ENCODE measurements at places on chromosomes 12 and 14. TPM values are rescaled to one million over a fixed set of nuclear protein-coding genes. Genes with fewer than 3 reads are reported as not detected.

DNA sequence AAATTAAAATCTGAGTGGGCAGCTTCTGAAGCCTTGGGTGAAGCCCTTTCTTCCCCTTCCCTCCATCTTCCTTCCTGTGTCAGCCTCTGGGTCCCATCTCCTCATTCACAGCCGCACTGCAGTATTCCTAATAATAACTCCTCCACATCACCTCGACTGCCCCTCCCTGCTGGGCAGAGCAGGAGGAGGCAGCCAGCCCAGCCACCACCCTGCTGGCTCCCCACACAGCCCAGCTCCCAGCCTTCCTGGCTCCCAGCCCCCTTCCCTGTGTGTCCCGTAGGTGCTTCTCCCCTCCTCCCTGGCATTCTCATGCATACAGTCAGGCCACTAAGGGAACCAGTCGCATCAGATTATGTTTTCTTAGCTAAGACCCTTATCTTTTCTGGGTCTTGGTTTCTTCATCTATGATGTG is 3.7 kb downstream of the IFFO1 start:
- H3K4me1 ChIP-seq, result peaks cover 28% of the 10 kb centered on the region
- no peak overlapping the region for H3K27ac ChIP-seq
- H3K27me3 ChIP-seq, result no peaks in the 10 kb centered on the region
- no peak for DNase-seq

GRCh38 chr14:36300337-36300736 is 20.1 kb downstream of the MBIP start:
- no peaks in the 10 kb centered on the region for H3K27me3 ChIP-seq
- peaks cover 85% of the 10 kb centered on the region for H3K36me3 ChIP-seq
- no peak overlapping the region for H3K27ac ChIP-seq
- no peak overlapping the region for H3K4me3 ChIP-seq
- DNase-seq, result no peak

- no peaks in the 10 kb centered on the region for H3K27me3 ChIP-seq
- no peaks in the 10 kb centered on the region for H3K36me3 ChIP-seq
- no peak overlapping the region for H3K4me3 ChIP-seq
- peak; percentile 66 for DNase-seq
- peaks cover 4% of the 10 kb centered on the region for H3K4me1 ChIP-seq
These were observed 71.9 kb upstream of the TCL1B start for GRCh38 chr14:95614349-95614748.

- H3K27me3 ChIP-seq, result no peaks in the 10 kb centered on the region
- peaks cover 11% of the 10 kb centered on the region for H3K36me3 ChIP-seq
- DNase-seq, result no peak
These were observed 35.6 kb upstream of the UBC start for GRCh38 chr12:124949779-124950728.

DNA sequence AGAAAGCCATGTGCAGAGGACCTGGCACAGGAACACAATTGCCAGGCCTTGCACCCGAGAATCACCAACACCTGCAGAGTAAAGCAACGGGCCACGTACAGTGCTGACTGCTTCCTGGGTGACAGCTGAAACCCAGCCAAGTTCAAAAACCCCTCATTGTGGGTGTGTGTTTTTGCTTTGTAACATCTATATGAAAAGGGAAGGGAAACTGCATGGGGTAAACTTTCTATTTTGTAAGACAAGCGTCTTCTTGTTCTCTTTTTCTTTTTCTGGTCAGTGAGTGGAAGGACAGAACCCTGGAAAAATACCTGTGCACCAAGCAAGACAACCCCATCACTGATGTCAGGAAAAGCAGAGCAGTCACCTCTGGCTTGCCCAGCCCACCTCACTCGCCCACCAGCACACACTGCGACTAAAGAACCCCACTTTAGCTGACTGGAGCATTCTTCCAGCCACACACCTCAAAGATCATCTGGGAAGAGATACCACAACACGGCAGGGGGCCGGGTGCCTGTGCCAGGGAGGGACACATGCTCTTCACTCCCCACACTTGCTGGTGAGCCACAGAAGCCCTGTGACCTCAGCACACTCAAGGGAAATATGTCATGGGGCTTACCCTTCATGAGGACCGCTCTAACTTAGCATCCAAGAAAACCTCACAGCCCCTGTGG is 172.3 kb downstream of the NDUFA12 start:
- H3K36me3 ChIP-seq, result no peaks in the 10 kb centered on the region
- no peaks in the 10 kb centered on the region for H3K27me3 ChIP-seq
- peaks cover 13% of the 10 kb centered on the region for H3K4me1 ChIP-seq
- peak; percentile 59 for DNase-seq
- no peak overlapping the region for H3K27ac ChIP-seq
- no peak overlapping the region for H3K4me3 ChIP-seq

- no peaks in the 10 kb centered on the region for H3K36me3 ChIP-seq
- H3K27ac ChIP-seq, result 0 out of 2 replicates have a peak overlapping the region, but pooled peaks have one; percentile 27
- no peaks in the 10 kb centered on the region for H3K27me3 ChIP-seq
- no peak for DNase-seq
- H3K4me3 ChIP-seq, result peak overlapping the region; percentile 37
- peaks cover 46% of the 10 kb centered on the region for H3K4me1 ChIP-seq
These were observed 89.6 kb downstream of the SCARB1 start for GRCh38 chr12:124774054-124774461.

Gene LBHD2
- not detected for total RNA-seq

Gene SPTLC2
- 70.9 TPM for total RNA-seq

DNA sequence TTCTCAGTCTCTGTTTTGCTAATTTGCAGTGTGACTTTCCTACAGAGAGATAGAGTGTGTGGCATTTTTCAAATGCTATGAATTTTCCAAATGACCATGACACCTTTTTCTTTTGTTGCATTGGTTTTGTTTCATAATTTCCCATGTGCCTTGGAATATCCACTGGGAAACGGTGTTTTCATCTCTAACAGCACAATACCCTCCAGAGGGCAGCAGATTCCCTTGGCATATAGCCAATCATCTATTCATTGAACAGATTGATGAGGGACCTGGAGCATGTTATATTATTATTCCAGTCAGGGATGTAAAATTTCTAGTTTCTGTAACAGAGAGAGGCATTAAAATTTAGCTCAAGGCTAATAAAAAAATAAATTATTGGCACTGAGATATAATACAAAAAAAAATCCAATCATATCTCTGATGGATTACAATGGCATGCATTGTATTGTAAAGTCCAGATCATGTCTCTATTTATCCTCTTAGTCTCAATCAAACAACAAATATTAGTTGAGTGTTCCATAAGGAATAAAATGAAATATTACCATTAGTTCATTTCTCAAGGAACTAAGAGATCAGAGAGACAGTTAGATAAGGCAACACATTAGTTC is 29.6 kb upstream of the NTN4 start:
- H3K4me1 ChIP-seq, result no peaks in the 10 kb centered on the region
- DNase-seq, result peak; percentile 47
- H3K27ac ChIP-seq, result no peak overlapping the region
- no peak overlapping the region for H3K4me3 ChIP-seq
- H3K36me3 ChIP-seq, result no peaks in the 10 kb centered on the region

GRCh38 chr12:56099787-56100186 is 4.6 kb upstream of the PA2G4 start:
- peaks cover 11% of the 10 kb centered on the region for H3K4me1 ChIP-seq
- H3K27me3 ChIP-seq, result no peaks in the 10 kb centered on the region
- H3K36me3 ChIP-seq, result no peaks in the 10 kb centered on the region
- no peak for DNase-seq
- H3K27ac ChIP-seq, result no peak overlapping the region

DNA sequence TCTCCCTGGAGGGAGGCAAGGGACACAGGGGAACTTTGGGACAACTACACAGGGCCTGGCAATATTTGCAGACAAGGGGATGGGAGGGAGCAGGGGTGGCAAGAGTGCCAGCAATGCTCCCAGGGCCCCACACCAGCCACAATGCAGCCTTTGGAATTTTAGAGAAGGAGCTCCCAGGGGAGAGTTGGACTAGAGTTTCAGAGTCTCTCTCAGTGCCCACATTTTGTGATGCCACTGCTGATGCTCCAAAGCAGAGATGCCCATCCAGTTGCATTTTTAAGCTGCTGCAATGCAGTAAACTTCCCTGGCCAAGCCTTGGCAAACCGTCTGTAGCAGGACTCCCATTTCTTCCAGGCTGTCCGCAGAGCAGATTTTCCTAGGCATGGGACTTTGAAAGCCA is 98.9 kb downstream of the ZFP36L1 start:
- H3K36me3 ChIP-seq, result no peaks in the 10 kb centered on the region
- peaks cover 22% of the 10 kb centered on the region for H3K4me1 ChIP-seq
- no peak overlapping the region for H3K4me3 ChIP-seq
- H3K27ac ChIP-seq, result no peak overlapping the region

Gene ANKRD33
- not detected for total RNA-seq

DNA sequence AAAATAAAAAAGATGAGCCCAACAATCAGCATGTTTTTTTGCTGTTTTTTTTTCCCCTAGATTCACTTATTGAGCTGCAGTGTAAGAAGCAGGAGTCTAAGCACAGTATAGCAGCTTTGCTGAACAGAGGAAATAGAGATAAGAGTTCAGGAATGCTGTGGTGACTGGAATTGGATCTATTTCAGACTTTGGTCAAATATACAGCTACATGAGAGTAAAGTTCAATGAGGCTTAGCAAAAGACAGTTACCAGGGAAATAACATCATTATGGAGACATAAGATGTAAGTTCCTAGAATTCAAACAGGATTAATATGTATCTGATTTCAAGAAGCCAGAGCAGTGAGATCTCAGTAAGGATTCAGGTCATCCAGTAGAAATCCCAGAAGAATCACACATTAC is 613.0 kb downstream of the RPS29 start:
- H3K4me1 ChIP-seq, result no peaks in the 10 kb centered on the region
- H3K27me3 ChIP-seq, result no peaks in the 10 kb centered on the region
- H3K27ac ChIP-seq, result no peak overlapping the region
- no peak overlapping the region for H3K4me3 ChIP-seq

- H3K27ac ChIP-seq, result no peak overlapping the region
- no peaks in the 10 kb centered on the region for H3K27me3 ChIP-seq
- DNase-seq, result no peak
- no peaks in the 10 kb centered on the region for H3K36me3 ChIP-seq
- no peaks in the 10 kb centered on the region for H3K4me1 ChIP-seq
- no peak overlapping the region for H3K4me3 ChIP-seq
These were observed 73.8 kb upstream of the TBX3 start for GRCh38 chr12:114757684-114758325.

Gene C1QL4
- total RNA-seq, result not detected

DNA sequence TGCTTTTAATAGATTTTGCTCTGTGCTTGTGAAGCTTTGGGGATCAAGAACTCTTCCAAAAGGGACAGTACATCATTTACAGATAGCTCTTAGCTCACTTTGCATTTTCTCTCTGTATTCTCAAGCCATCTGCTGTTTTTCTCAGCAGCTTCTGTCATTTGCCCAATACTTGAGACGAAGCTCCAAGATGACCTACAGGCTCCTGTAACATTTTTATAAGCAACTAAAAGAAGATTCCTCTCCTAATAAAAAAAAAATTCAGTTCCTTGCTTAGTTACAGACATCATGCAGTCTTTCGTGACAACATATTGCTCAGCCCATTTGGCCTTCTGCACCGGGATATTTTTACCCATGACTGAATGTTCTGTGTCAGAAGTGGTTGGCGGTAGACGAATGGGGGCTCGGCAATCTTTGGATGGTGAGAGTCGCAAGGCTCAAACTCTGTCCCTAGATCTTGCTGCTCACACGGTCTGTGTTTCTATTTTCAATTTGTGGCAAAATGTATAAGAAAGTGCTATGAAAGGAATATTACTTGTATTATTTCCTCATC is 215.6 kb downstream of the FSCB start:
- DNase-seq, result no peak
- no peaks in the 10 kb centered on the region for H3K4me1 ChIP-seq
- H3K36me3 ChIP-seq, result no peaks in the 10 kb centered on the region
- no peaks in the 10 kb centered on the region for H3K27me3 ChIP-seq

Gene SERPINA1
- total RNA-seq, result not detected

DNA sequence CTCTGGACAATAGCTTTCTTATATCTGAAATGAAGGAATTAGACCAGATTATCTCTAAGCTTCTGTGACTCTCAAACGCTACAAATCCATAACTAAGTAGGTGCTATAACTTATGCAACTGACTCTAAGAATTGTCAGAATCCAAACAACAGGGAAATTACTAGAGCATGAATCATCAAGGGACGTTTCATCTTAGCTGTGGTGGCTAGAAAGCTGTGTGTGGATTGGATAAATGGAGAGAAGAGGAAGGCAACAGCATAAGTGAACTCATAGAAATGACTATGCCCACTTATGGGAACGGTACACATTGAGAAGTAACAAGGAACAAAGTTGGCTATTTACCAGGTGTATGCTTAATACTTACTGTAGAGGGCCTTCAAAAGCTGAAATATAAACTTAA is 96.0 kb upstream of the NEDD1 start:
- no peaks in the 10 kb centered on the region for H3K27me3 ChIP-seq
- H3K36me3 ChIP-seq, result no peaks in the 10 kb centered on the region
- H3K4me3 ChIP-seq, result no peak overlapping the region
- H3K4me1 ChIP-seq, result no peaks in the 10 kb centered on the region
- H3K27ac ChIP-seq, result no peak overlapping the region
- no peak for DNase-seq

DNA sequence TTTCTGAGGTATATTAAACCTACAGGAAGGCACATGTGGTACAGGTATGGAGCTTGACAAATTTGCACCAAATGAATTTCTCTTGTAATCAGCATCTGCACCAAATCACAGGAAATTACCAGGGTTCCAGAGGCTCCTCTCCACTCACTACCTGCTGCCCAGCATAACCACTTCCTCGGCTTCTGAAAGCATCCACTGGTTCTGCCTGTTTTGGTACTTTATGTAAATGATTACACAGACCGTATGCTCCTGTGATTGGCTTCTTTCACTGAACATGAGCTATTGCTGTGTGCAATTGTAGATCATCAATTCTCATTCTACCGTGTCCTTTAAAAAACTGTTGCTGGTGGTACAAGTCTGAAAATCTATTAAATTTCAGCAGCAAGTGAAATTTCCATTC is 522.1 kb downstream of the TMEM132D start:
- no peaks in the 10 kb centered on the region for H3K36me3 ChIP-seq
- no peak overlapping the region for H3K4me3 ChIP-seq
- H3K27ac ChIP-seq, result no peak overlapping the region
- no peaks in the 10 kb centered on the region for H3K27me3 ChIP-seq
- no peak for DNase-seq
- H3K4me1 ChIP-seq, result no peaks in the 10 kb centered on the region

Gene PKP2
- total RNA-seq, result not detected

GRCh38 chr14:23000860-23001259 is 9.1 kb downstream of the C14orf93 start:
- H3K4me1 ChIP-seq, result peaks cover 5% of the 10 kb centered on the region
- no peaks in the 10 kb centered on the region for H3K36me3 ChIP-seq
- no peak for DNase-seq

Gene EML5
- total RNA-seq, result 0.79 TPM

Gene MYH7
- not detected for total RNA-seq

Gene RNASE1
- not detected for total RNA-seq

- H3K36me3 ChIP-seq, result no peaks in the 10 kb centered on the region
- DNase-seq, result no peak
- no peak overlapping the region for H3K27ac ChIP-seq
- no peak overlapping the region for H3K4me3 ChIP-seq
- peaks cover 2% of the 10 kb centered on the region for H3K4me1 ChIP-seq
These were observed 183.6 kb upstream of the CCND2 start for GRCh38 chr12:4089956-4090355.

- no peak for DNase-seq
- no peak overlapping the region for H3K4me3 ChIP-seq
- peaks cover 36% of the 10 kb centered on the region for H3K4me1 ChIP-seq
- H3K27me3 ChIP-seq, result no peaks in the 10 kb centered on the region
These were observed 21.7 kb downstream of the TAOK3 start for GRCh38 chr12:118350908-118351559.
